ENCODE measurements at places on chromosomes 2 and 18. TPM values are rescaled to one million over a fixed set of nuclear protein-coding genes. Genes with fewer than 3 reads are reported as not detected.

DNA sequence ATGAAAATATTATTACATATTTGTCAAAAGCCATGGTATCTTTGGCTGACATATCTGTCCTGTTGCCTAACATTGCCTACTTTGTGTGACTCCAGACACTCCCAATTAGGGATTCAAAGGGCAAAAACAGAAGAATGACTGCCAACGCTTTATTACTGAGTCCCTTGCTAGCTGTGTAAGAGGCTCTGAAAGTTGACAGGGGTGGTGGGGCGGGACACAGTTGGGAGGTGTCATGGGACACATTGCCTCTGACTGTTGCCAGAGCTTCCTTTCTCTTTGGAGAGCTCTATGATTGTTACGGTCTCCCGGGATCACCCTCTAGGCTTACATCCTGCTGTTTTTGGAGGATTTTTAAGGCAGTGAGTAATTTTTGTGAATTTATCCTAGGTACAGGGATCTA, 249.6 kb upstream of the ACVR2A start:
- DNase-seq, result peak; percentile 16

- DNase-seq, result no peak
These were observed 19.3 kb downstream of the PDE6D start for GRCh38 chr2:231761735-231762134.

GRCh38 chr2:240717681-240718581, 26.3 kb downstream of the AQP12A start:
- DNase-seq, result no peak

DNA sequence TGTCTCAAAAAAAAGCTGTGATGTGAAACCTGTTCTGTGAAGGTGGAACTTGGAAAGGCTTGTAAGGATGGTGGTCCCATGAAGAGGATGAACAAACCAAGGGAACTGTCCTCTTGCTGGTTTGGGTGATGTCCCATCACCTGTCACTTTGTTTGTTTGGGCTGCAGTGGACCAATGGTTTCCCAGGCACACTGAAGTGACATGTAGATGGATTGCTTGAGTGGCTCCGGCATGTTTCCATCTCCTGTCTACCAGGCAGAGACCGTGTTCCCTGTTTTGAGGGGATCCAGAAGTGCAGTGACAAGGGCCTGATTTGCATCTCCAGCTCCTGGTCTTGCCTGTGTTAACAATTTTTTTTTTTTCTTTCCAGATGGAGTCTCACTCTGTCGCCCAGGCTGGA, 8.9 kb downstream of the NEDD4L start:
- DNase-seq, result no peak

TCF23 gene
- total RNA-seq, result not detected

GRCh38 chr2:2664989-2665833, 334.1 kb upstream of the MYT1L start:
- peak; percentile 65 for DNase-seq

DNA sequence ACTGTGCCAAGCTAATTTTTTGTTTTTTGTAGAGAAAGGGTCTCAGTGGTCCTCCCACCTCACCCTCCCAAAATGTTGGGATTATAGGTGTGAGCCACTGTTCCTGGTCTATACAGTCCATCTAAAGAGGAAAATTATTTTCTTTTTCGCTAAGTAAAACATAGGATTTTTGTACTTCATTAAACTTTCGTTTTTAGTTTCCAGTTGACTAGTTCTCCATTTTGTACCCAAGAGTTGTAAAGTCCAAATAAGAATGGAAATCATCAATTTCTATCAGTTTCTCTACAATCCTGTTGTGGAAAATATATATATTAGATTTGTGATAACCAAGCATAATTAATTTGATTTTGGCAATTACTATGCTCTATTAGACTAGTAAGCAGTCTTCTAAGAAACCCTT, 156.4 kb downstream of the BABAM2 start:
- DNase-seq, result no peak

MRO gene
- total RNA-seq, result not detected

GAREM1 gene
- total RNA-seq, result 1.2 TPM

- no peak for DNase-seq
These were observed 8.4 kb downstream of the ZNF24 start for GRCh38 chr18:35335866-35336265.

- DNase-seq, result no peak
These were observed 491.2 kb upstream of the HS6ST1 start for GRCh38 chr2:128809880-128810279.

DNA sequence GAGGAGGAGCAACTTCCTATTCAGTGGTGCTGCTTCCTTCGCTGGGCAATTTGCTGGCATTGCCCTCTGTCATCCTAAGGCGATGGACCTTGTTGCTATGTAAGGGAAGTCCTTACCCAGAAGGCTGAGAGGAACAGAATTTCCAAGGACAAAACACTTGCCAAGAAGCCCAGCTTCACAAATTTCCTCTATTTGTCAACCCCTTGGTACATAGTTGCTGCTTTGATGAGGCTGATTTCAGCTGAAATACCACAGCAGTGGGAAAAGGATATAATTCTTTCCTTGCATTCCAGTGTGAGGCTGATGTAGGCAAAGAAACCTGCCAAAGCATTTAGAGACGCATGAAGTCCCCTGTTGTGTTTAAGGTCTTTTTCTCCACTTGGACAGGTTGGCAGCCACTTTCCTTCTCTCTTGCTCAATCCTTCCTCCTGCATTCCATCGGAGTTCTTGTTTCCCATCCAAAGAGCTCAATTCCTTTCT, 16.4 kb upstream of the ST3GAL5 start:
- peak; percentile 59 for DNase-seq

GRCh38 chr2:53347269-53347668, 420.3 kb upstream of the CHAC2 start:
- no peak for DNase-seq

ANKRD62 gene
- not detected for total RNA-seq

Data from GM23248 (cell line).